ENCODE measurements at places on chromosomes 2 and 18.

DNA sequence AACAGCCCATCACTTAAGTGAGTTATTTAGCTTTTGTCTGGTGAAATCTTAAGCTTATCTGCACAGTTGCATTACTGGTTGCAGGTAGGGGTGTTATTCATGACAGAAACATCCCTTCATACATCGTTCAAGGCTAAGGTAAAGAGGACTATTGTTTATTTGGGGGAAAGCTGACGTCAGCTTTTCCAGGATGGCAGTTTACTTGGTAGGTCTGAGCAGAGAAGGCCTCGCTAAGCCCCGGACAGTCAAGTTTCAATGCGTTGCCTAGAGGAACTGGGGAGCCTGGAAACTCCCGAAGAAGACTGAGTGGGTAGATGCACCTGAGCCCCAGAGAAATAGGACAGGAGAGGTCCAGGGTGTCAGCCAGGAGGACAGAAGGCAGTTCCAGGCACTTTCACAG, 2.2 kb downstream of the RNU4ATAC start:
- no peak for DNase-seq

DNA sequence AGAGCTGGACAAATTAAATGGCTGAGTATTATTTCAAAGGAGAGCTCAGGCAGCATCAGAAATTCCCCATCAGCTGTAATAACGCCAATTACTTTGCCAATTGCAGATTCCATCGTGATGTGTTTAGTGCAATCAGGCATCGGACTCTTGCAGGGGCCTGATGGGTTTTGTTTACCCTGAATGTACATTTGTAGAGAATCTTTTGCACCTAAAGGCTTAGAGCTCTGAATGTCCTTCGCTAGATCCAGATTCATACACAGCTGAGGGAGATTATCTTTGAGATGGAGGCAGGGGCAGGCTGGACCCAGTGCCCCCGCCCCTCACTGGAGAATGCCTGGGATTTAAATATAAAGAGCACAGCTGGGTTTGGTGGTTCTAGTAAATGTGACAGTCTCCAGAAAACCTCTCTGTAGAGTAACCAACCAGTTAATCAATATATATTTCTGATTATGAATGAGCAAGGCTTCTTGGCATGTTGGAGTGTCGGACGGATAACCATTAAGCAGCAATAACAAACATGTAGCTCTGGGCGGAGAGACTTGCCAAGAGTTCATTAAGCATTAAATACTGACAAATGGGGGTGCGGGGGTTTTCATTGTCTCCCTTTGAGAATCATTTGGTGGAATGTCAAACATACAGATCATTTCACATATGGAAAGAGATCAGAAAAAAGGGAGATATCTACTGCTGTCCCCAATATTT, 200.9 kb downstream of the SETBP1 start:
- DNase-seq: no peak

GRCh38 chr2:199108056-199108455, 349.7 kb downstream of the SATB2 start:
- no peak for DNase-seq

DNA sequence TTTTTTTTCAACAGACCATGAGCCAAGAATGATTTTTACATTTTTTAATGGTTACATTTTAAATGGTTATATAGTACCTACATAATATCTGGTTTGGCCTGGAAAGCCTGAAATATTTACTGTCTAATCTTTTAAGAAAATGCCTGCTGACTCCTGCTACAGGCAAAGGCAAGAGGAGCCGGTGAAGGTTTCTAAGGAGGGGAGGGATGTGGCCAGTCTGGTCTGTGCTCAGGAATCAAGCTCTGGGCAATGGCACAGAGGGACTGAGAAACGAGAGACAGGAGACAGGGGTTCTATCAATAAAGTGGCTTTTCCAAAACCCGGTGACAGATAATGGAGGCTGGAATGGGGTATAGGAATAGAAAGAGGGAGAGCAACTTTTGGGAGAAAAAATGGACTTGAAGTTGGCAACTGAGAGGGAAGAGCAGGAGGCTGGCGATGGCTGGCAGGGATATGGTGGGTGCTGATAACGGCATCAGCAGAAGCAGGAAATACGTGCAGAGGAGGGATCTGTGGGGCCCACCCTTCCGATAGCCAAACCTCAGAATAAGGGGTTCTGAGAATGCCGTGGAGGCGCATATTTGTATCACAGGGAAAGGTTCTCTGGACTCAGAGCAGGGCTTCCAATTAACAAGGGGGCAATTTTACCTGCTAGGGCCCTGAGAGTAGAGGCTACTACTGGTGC, 64.0 kb upstream of the DNMT3A start:
- no peak for DNase-seq

Measured in stimulated activated CD4-positive, alpha-beta T cell treated with anti-CD3 and anti-CD28 coated beads, TNF-alpha, amount 100 ng/mL, for 4 hours (primary cell).